ENCODE measurements at places on chromosomes 16 and 17.

- DNase-seq: no peak
These were observed 83.3 kb downstream of the GSG1L start for GRCh38 chr16:27980076-27980775.

DNA sequence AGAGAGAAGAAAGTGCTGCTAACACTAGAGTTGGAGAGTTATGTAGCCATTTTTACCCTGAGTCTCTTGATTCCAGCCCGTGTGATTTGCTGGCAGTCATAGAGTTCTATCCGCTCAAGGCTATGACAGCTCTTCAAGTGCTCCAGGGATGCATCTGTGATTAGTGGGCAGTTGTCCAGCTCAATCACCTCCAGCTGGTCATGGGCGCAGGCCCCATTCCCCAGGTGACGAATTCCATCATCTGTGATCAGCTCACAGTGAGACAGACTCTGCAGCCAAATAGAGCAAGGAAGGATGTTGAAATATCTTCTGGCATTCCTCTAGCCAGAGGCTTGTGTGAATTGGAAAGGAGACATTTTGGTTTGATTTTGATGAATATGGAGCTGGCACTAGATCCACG, 38.4 kb upstream of the STAC2 start:
- DNase-seq: no peak

- no peak for DNase-seq
These were observed 628.2 kb upstream of the RBFOX1 start for GRCh38 chr16:6704306-6704930.

DNA sequence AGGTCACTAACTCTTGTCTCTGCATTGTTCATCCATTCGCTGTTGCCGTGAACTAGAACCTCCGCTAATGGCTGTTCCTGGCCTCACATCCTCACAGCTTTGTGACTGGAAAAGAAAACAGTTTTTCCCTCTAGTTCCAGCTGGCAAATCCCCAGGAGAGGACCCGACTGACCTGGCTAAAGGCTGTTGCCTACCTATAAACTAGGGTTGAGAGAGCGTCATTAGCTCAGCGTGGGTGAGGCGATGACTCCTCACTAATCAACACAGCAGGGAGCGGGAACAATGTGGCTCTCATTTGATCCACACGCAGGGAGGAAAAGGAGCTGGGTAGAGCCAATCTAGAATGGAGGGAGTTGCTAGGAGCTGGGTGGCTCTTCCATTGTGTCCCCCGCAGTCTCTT, 282.1 kb upstream of the IRX5 start:
- DNase-seq: no peak

GRCh38 chr17:81517339-81518112, 4.9 kb upstream of the ACTG1 start:
- no peak for DNase-seq

GRCh38 chr17:81966343-81967243, 5.6 kb upstream of the NOTUM start:
- no peak for DNase-seq

GRCh38 chr17:58533616-58534188, 19.3 kb upstream of the MTMR4 start:
- DNase-seq: no peak

DNA sequence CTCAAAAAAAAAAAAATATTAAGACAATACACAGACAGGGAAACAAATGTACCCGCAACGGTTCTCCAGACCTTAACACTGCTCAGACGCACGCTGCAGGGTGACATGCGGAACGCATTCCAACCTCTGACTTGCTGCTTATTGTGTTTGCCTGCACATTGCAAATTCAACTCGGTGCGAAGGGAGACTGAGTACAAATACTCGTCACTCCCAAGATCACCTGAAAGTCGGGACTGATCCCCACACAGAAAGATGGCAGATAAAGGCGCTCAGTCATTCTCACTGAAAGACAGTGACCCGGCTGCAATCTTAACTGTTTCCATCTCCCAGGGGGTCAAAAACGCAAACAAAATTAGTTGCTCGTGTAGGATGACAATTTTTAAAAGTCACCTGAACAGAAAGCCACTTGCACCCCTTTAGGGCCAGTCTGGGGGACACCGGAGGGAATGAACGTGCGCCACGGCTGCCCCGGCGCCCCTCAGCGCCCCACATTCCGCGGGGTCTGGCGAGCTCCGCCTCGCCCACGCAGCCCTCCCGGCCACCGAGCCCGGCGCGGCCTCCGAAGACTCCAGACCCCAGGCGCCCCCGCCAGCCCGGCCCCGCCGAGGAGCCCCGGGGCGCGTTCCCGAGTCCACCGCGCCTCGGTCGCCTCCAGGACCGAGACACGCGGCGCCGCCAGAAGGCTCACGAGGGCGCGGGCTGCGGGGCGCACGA, 589 bp downstream of the CLCN7 start:
- DNase-seq: no peak

- DNase-seq: no peak
These were observed 14.0 kb downstream of the CYB5B start for GRCh38 chr16:69438465-69438864.

DNA sequence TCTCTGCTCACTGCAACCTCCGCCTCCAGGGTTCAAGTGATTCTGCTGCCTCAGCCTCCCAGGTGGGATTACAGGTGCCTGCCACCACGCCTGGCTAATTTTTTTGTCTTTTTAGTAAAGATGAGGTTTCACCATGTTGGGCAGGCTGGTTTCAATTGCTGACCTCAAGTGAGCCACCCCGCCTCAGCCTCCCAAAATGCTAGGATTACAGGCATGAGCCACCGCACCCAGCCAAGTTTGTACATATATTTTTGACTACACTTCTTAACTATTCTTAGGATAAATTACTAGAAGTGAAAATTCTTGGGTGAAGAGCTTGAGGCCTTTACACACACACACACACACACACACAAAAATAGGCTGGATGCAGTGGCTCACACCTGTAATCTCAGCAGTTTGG, 1.4 kb upstream of the ITGAM start:
- DNase-seq: no peak

- DNase-seq: no peak
These were observed 2.6 kb downstream of the ATP2C2 start for GRCh38 chr16:84370723-84371552.

GRCh38 chr16:51151435-51151960, 428 bp upstream of the SALL1 start:
- DNase-seq: no peak

DNA sequence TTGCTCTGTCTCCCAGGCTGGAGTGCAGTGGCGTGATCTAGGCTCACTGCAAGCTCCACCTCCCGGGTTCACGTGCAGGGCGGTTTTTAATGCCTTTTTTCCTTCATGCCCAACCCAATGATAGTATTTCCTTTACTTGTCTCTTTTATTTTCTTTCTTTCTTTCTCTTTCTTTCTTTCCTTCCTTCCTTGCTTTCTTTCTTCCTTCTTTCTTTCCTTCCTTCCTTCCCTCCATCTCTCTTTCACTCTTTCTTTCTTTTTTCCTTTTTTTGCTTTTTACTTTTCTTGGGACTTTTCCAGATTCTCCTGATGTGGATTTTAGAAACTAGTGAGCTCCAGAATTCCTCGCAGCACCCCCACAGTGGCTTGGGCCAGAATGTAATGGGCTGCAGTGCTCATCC, 3.1 kb downstream of the MYH3 start:
- DNase-seq: no peak

DNA sequence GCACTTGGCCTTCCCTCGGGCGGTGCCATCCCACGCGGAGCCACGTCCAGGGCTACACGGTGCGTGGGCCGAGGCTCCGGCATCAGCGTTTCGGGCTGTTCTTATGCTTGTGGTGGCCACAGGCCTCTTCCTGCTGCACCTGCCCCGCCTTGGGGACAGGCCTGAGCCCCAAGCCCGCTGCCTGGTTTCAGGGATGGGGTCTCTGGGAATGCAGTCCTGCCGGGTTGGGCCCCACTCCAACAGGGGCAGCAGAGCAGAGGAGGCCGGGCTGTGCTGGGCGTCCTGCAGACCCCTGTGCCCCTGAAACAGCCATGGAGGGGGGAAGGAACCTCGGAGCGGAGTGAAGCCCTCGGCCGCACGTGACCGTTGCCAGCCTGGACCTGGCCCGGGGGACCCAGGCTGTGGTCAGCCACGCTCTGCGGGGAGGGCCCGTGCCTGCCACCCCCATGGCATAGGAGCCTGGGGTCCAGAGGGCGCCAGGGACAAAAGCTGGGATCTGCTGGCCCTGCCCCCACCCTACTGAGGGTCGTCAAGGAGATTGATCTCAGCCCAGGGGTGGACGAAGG, 453 bp upstream of the WFIKKN1 start:
- DNase-seq: no peak

GRCh38 chr17:32141679-32142037, 644 bp upstream of the RHOT1 start:
- DNase-seq: no peak

GRCh38 chr17:44904001-44904984, 5.0 kb upstream of the EFTUD2 start:
- DNase-seq: no peak

GRCh38 chr16:12214509-12214908, 238.0 kb downstream of the SNX29 start:
- no peak for DNase-seq

DNA sequence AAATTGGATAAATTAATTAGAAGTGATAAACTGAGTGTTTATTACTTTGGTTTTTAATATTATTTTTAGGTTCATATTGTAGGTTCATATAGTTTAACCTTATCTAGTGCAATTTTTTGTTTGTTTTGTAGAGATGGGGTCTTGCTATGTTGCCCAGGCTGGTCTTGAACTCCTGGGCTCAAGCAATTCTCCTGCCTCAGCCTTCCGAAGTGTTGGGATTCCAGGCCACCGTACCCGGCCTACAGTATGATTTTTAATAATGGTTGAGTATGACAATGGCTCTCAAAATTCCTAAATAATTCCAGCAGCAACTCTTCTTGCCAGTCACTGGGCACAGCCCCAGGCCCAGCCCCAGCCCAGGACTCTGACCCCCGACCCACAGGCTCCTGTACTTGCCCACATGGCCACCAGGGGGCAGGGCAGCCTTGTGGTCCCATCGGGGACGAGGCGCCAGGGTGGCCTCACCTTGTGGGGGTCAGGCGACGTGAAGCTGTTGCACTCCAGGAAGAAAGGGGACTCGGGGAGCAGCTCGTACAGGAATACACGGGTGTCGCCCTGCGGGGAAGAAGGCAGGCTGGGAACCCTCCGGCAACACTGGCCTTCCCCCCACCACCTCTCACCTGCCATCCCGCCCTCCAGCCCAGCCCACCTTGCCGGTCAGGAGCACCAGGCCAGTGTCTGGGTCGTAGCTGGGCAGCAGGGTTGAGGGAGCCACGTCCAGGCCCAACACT, 7.9 kb upstream of the PAM16 start:
- peak; percentile 47 for DNase-seq

- no peak for DNase-seq
These were observed 11.7 kb downstream of the ATPAF2 start for GRCh38 chr17:18027280-18027679.

DNA sequence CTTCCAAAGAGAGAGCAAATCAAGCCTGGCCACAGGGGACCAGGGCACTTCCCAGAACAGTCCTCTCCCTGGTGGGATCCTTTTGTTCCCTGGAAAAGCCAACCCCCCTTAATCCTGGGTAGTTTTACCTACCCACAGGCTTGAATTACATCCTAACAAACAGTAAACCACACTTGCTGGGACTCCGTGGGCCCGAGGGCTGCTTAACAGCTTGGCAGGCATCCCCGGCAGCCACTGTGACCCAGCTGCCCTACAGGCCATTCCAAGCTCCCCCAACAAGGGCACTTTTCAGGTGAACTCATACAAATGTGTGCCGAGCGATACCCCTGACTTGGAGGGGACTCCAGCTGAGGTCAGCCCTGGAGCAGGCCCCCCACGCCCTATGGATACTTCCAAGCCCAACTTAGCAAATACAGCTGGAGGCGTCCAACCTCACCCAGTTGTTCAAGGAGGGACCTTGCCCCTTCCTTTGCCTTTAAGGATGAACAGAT, 26.4 kb downstream of the ADCY9 start:
- no peak for DNase-seq

DNA sequence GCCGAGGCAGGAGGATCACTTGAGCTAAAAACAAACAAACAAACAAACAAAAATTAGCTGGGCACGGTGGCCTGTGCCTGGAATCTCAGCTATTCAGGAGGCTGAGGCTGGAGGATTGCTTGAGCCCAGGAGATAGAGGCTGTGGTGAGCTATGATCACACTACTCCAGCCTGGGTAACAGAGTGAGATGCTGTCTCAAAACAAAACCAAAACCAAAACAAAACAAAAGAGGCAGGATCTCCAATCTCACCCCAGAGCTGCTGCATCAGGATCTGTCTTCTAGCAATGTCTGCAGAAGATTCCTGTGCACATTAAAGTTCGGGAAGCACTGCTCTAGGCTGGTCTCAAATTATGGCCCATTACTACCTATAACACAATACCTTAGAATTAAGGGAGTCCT, 43.1 kb downstream of the MAP2K6 start:
- no peak for DNase-seq

DNA sequence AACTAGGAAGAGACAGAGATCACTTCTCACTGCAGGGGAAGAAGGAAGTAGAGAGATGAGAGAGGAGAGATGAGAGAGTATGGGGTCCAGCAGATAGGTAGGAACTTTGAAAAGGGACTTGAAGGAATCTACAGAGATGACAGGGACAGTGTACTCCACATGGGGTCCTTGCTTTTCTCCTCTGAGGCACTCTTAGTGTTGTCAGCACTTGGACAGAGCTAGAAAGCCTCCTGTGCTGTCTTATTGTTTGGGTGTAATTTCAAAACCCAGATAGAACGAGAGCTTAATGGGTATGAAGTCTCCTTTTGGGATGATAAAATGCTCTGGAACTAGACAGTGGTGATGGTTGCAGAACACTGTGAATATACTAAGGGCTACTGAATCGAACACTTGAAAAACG, 65.2 kb downstream of the ASIC2 start:
- DNase-seq: no peak

- no peak for DNase-seq
These were observed 3.9 kb upstream of the TMEM235 start for GRCh38 chr17:78227455-78227916.

GRCh38 chr17:62109378-62109902, 44.4 kb upstream of the MED13 start:
- DNase-seq: no peak

- DNase-seq: no peak
These were observed 188.5 kb downstream of the XYLT1 start for GRCh38 chr16:17282247-17282646.

- no peak for DNase-seq
These were observed 74.0 kb upstream of the GSE1 start for GRCh38 chr16:85539084-85539483.

- DNase-seq: no peak
These were observed 10.7 kb downstream of the SOCS1 start for GRCh38 chr16:11245222-11245737.

GRCh38 chr17:6209829-6210228, 139.7 kb downstream of the WSCD1 start:
- DNase-seq: no peak
